ENCODE measurements at places on chromosomes 2 and 18. TPM values are rescaled to one million over a fixed set of nuclear protein-coding genes. Genes with fewer than 3 reads are reported as not detected.
A peak's percentile ranks its signal among the peaks of the same experiment; 100 is the strongest.

- DNase-seq, result no peak
Observed at GRCh38 chr2:242029422-242030225, 160.1 kb downstream of the RTP5 start.

EPAS1 gene
- total RNA-seq, result 195 TPM

- DNase-seq, result no peak
Observed at GRCh38 chr18:58386780-58387179, 242.1 kb downstream of the ALPK2 start.

DNA sequence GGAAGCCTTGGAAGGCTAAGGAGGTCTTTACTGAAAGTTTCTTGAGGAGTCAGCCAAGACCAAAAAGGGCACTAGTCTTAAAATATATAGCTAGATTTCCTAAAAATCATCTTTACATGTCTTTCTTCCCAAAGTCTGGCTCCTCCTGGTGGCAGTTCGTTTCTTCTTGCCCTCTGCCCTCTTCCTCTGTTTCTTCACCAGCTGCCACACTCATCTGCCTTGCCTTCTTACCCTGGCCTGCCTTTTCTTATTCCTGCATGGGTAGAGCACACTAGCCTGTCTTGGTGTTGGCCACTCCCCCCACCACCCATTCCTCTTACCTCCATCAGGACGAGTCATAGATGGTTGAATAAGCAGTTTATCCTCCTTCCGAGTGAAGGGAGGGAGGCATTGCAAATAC is 129.8 kb downstream of the RAPGEF4 start:
- DNase-seq, result peak; percentile 62

GRCh38 chr2:16526193-16526592 is 139.4 kb downstream of the CYRIA start:
- DNase-seq, result peak; percentile 37

DNA sequence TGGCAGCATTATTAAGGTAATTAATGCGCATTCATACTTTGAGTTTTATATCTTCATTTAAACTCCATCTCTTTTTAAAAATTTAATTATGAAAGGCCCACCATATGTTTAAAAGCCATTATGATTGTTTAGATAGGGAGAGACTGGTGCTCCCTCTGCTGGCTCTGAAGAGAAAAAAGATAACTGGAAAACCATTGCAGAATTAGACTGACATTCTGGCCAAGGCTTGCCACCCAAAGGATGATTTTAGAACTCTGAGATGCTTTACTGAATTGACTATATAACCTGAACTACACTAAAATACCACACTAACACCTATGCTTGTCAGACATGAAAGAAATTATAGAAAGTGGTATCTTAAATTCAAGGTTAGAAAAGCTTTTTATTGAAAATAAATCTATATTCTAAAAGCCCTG is 127.6 kb upstream of the SPOPL start:
- no peak for DNase-seq

- no peak for DNase-seq
Observed at GRCh38 chr2:144645083-144645778, 125.3 kb upstream of the ZEB2 start.

DNA sequence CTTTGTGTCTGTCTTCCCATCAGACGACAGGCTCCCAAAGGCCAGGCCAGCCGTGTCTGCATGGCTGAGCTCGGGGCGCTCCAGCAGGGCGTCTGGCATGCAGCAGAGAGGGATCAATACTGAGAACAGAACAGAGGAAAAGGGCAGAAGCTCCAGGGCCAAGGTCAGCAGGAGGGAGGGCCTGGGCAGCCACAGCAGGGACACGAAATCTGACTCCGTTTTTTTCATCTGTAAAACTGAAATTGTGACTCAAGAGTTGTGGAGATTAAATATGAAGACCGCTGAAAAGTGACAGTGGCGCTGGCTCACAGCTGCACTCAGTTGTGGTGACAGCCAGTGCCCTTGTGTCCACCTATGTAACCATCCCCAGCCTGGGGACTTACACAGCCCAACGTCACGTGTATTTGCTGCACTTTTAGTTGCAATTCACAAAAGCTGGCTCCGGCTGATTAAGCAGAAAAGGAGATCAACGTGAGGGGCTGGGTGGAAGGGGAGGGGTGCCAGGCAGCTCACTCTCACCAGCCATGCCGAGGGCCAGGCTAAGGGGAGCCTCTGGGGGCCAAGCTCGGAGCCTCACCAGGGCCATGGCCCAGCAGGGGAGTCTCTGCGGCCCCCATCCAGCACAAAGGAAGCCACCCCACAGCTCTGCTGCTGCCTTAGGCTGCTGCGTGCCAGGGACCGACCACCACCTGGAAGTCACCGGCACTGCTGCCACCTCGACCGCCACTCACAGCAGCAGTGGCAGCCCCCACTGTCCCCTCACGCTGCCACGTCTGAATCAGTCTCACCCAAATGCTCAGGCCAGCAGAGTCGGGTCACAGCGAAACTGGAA is 74.7 kb downstream of the EIPR1 start:
- no peak for DNase-seq

GALNT13 gene
- 0.50 TPM for total RNA-seq

MREG gene
- total RNA-seq, result 0.40 TPM

GRCh38 chr2:19731515-19731914 is 170.3 kb downstream of the TTC32 start:
- DNase-seq, result no peak

IL36G gene
- not detected for total RNA-seq

GRCh38 chr2:126664234-126664633 is 8.3 kb downstream of the GYPC start:
- DNase-seq, result no peak

DNA sequence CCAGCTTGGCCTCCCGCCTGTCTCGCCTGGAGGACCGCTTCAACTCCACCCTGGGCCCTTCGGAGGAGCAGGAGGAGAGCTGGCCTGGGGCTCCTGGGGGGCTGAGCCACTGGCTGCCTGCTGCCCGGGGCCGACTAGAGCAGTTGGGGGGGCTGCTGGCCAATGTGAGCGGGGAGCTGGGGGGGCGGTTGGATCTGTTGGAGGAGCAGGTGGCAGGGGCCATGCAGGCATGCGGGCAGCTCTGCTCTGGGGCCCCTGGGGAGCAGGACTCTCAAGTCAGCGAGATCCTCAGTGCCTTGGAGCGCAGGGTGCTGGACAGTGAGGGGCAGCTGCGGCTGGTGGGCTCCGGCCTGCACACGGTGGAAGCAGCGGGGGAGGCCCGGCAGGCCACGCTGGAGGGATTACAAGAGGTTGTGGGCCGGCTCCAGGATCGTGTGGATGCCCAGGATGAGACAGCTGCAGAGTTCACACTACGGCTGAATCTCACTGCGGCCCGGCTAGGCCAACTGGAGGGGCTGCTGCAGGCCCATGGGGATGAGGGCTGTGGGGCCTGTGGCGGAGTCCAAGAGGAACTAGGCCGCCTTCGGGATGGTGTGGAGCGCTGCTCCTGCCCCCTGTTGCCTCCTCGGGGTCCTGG is 3.7 kb upstream of the KHK start:
- DNase-seq, result no peak

ATG16L1 gene
- 30.3 TPM for total RNA-seq

ASIC4 gene
- total RNA-seq, result not detected

ADRA2B gene
- 2.1 TPM for total RNA-seq

GRCh38 chr2:19669559-19669958 is 232.2 kb downstream of the TTC32 start:
- no peak for DNase-seq

- no peak for DNase-seq
Observed at GRCh38 chr2:10447300-10447894, 730 bp downstream of the ODC1 start.

GCKR gene
- total RNA-seq, result 0.23 TPM

Measured in esophagus muscularis mucosa (tissue), 4 donors.